ENCODE measurements at places on chromosomes 13 and 19.

DNA sequence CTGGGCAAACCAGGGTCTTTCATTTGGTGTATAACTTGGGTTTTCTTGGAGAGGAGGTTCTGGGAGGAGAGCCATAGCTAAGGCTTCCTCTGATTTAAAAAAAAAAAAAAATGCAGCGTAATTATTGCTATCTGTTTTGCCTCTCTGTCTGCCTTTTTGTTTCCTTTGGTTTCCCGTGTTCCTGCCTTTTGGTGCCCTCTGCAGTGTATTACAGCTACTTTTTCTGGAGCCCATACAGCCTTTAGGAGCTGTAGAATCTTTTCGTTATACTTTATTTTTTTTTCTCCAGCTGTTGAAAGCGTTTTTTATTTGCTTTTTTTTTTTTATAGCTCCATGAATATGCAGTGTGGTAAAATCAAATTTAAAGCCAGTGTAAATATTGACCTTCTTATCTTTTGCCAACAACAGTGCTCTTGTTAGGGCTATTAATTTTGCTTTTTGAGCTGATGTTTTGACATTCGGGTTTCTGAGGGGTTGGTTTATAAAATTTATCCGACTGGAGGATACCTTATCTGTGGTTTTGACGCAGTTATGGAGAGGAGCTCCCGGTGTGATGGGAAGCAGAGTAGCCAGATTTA lies 38.1 kb downstream of the ZNF493 start:
- no peak for DNase-seq

GRCh38 chr13:47831265-47831664 lies 169.8 kb downstream of the SUCLA2 start:
- DNase-seq: peak; percentile 77

GRCh38 chr19:15337202-15337601 lies 4.9 kb upstream of the BRD4 start:
- no peak for DNase-seq

DNA sequence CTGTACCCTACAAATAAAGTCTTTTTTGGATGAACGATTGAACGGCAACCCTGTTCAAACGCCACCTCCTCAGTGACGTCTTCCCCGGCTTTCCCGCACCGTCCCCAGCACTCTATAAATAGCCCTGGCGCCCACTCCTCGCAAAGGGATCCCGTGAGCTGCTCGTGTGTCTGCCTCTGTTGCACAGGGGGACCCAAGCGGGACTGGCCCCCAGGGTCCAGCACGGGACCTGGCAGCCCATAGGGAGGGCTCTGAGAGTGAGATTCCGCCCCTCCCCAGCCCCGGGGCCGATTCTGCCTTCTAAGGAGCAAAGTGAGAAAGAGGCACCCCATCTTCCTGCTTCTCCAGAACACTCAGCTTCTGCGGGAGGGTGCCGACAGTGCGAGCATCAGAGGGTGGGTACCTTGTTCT lies 8.1 kb upstream of the FKRP start:
- DNase-seq: no peak

GRCh38 chr19:34332027-34332760 lies 32.8 kb upstream of the GPI start:
- no peak for DNase-seq

GRCh38 chr13:95354680-95355487 lies 53.6 kb upstream of the ABCC4 start:
- DNase-seq: no peak

- peak; percentile 96 for DNase-seq
These were observed at the start of gene FGF22 for GRCh38 chr19:639253-640160. FGF22 (plus strand) TSS chr19:639879; CDS start chr19:639926, 47 bp downstream.

DNA sequence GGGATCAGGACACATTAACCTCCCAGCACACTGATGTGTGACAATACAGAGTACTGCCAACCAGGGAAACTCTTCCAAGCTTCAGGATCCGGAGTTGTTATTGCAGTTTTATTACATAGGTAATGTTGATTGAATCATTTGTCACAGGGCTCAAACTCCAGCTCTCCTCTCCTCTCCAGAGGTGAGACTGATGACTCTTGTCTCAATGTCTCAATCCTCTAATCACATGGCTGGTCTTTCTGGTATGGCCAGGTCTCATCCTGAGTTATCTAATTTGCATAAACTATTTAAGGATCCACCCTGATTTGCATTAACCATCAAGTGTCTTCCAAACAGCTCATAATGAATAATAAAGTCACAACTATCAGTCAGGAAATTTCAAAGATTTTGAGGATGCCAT lies 522.6 kb upstream of the PCDH9 start:
- DNase-seq: peak; percentile 67

DNA sequence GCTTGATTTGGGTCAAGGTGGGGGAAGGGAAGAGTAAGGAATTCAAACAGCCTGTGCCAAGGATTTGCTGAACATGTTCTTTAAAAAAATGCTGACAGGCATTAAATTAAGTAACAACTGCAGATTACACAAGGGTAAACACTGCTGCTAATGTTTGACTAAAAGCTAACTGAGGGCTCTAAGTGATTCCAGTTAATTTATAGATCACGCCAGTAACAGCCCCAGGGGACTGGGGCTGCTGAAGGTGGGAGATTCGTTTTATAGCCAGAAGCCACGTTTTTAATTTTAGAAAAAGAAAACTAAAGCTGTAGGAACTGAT lies 321.7 kb downstream of the DLEU7 start:
- peak; percentile 27 for DNase-seq

- DNase-seq: no peak
These were observed 66.3 kb downstream of the LMO7 start for GRCh38 chr13:75702476-75702875.

GRCh38 chr19:52200044-52200443 lies 10.2 kb downstream of the PPP2R1A start:
- DNase-seq: peak; percentile 85

DNA sequence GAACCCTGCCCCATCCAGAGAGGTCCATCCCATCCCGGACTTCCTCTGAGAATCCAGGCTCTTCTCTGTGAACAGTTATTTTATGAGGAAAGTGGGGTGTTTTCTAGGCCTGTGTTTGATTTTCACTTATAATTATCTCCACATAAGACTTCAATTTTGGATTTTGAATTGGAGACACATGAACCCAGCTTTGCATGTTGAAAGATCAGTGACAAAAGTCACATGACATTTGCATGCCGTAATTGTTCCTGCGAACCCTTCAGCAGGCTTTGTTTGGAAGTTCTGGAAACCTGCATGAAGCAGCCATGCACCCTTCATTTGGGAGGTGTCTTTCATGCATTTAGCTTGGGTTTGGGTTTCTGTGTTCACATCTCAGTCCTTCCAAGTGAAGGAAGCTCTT lies 44.9 kb upstream of the ZNF536 start:
- no peak for DNase-seq

- DNase-seq: no peak
These were observed 16.8 kb downstream of the EPN1 start for GRCh38 chr19:55691561-55692481.

GRCh38 chr19:17112700-17113099 lies 37.1 kb downstream of the MYO9B start:
- DNase-seq: no peak
